ENCODE measurements at places on chromosomes 12 and 14.

DNA sequence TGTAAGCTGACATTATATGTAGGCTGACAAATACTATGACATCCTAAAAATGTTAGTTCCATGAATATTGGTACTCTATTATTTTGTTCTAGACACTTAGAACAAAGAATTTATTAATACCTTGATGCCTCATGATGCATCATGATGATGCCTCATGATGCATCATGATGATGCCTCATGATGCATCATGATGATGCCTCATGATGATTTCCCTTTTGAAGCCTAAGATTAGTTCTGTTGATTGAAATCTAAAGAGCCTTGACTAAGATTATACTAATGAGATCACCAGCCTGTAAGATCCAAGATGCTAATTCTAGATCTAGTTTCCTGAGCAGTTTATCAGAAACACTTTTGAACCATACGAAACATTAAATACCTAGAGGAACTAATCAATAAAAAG is 4.6 kb upstream of the CEP128 start:
- no peak for DNase-seq

GRCh38 chr12:110109037-110109836 is 14.9 kb upstream of the IFT81 start:
- DNase-seq, result no peak

GRCh38 chr12:49552014-49552413 is 13.2 kb downstream of the KCNH3 start:
- no peak for DNase-seq

GRCh38 chr14:83744891-83745290 is 1785.1 kb upstream of the FLRT2 start:
- DNase-seq, result no peak
